Placental epithelial cell (primary cell): ENCODE measurements at places on chromosomes 6 and 20. TPM values are rescaled to one million over a fixed set of nuclear protein-coding genes. Genes with fewer than 3 reads are reported as not detected.

Gene CALHM4
- not detected in 2 replicates for total RNA-seq

Gene HSPA1B
- 46.0 and 136 TPM in 2 replicates for total RNA-seq

Gene SMIM8
- 5.1 and 6.3 TPM in 2 replicates for total RNA-seq

Gene ULBP2
- 1.6 and 5.1 TPM in 2 replicates for total RNA-seq

Gene TNFAIP3
- total RNA-seq = 4.3 and 6.3 TPM in 2 replicates
